ENCODE measurements at places on chromosomes 4 and X. TPM values are rescaled to one million over a fixed set of nuclear protein-coding genes. Genes with fewer than 3 reads are reported as not detected.

GRCh38 chr4:109406337-109406931 lies 27.2 kb upstream of the SEC24B start:
- no peak for DNase-seq

GRCh38 chrX:20197641-20198210 lies 56.1 kb upstream of the EIF1AX start:
- DNase-seq, result no peak

GRCh38 chr4:151785484-151786157 lies 24.8 kb upstream of the GATB start:
- no peak for DNase-seq

DNA sequence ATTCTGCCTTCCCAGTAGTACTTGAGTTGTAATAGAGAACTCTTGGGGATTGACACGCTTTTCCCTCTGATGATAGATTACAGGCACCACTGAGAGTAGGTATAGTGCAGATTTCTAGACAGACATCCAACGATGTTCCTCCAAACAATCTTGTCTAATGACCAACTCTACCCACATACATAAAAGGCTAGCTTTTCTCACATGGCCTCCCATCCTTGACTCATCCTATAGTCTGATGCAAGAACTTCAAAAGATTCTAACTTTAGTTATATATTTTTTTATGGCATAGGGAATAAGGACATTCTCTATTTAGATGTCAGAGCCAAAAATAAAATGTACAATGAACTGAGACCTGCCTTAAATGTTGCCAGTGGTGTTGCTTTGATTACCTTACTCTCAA lies 60.9 kb downstream of the GLRA2 start:
- no peak for DNase-seq

DNA sequence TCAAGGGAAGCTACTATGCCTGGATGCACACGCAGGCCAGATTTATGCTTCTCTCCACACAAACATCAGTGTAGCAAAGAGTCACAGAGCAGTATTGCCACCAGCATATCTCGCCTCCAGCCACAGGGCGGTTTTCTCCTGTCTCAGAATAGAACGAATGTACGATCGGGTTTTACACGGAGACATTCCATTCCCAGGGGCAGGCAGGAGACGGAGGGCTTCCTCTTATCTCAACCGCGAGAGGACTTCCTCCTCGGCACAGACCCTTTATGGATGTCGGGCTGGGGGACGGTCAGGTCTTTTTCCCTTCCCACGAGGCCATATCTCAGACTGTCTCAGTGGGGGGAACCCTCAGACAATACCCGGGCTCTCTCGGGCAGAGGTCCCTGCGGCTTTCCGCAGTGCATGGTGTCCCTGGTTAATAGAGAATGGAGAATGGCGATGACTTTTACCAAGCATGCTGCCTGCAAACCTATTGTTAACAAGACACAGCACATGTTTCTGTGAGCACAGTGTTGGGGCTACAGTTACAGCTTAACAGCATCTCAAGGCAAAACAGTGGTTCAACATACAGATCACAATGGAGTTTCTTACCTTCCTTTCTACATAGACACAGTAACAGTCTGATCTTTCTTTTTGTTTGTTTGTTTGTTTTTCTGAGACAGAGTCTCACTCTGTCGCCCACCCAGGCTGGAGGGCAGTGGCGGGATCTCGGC lies 24.1 kb downstream of the CSF2RA start:
- no peak for DNase-seq

- DNase-seq, result no peak
These were observed 83.0 kb downstream of the LRP2BP start for GRCh38 chr4:185312699-185313098.

- DNase-seq, result no peak
These were observed 19.8 kb upstream of the TASL start for GRCh38 chrX:30597216-30598012.

ZNF185 gene
- total RNA-seq, result 0.82 TPM

CYSLTR1 gene
- total RNA-seq, result 2.5 TPM

RRH gene
- 0.19 TPM for total RNA-seq
